ENCODE measurements at places on chromosomes 16 and 17. TPM values are rescaled to one million over a fixed set of nuclear protein-coding genes. Genes with fewer than 3 reads are reported as not detected.

Gene CLEC18B
- total RNA-seq, result not detected

- no peak for DNase-seq
These were observed 75.7 kb downstream of the CYTH1 start for GRCh38 chr17:78706271-78706915.

- no peak for DNase-seq
These were observed 73.8 kb upstream of the PLCG2 start for GRCh38 chr16:81705261-81705660.

DNA sequence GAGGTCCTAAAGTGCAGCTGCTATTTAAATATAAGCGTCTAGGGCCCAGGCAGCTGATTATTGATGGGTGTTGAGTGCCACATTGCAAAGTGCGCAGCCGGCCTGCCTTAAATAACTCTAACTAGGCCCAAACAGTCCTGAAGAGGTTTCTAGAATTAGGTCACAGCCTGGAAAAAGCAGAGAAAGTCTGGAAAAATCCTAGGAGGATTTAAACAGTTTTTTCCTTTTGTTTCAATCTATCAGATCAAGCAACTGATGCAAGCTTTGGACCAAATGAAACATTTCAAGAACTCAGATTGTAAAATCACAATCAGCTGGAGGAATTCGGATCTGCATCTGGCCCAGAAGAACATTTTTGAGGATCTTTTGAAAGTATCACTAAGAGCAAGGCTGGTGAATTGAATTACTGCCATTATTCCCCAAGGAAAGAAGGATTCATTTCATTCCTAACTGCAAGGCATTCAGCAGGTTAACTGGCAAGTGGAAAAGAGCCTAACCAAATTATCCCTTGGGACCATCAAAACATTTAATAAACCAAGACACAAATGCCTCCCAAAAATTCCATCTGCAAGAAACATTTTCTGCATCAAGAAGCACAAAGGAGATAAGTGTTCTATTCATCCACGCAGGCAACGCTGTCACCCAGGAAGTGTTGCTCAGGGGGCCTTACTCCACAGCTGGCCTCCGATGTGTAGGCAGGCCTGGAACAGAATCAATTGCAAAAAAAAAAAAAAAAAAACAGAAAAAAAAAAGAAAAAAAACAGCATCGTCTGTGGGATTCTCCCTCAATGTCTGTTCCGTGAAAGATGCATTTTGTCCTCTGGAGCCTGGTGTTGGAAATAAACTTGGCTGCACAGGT lies 46.1 kb downstream of the IRX3 start:
- no peak for DNase-seq

GRCh38 chr17:61235827-61236197 lies 163.8 kb upstream of the TBX2 start:
- DNase-seq, result no peak

- DNase-seq, result no peak
These were observed 308.4 kb downstream of the ABCC12 start for GRCh38 chr16:47847220-47847970.

DNA sequence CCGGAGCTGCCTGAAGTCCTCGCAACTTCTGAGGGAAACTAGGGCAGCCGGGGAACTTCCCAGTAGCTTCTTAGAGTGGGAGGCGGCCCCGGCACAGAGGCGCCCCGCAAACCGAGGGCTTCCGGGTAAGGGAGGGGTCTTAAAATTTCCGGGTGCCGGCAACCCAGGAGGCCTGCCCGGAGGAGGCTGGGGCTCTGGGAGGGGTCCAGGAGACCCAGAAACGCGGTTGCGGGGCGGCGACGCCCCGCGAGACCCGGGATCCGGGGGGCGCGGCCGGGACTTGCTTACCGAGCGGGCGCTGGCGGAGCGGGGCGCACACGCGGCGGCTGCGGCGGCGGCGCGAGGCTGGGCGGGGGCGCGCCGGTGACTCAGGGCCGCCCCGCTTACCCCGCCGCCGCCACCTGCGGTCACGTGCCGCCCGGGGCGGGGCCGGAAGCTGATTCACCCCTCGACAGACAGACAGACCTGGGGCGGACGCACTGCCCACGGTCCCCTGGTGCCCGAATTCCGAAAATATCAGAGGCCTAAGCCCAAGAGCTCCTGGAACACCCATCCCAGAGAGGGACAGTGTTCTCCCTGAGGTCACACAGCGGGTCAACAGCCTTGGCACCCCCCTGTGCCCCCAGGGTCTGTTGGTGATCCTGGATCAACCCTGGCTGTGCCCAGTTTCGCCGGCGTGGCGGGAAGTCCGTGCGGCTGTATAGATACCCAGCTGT lies at the start of gene FAM83G:
Gene FAM83G, minus strand, starts transcription at position 344 of the 716 bp plus-strand sequence. CDS start 723 bp downstream, outside the sequence.
- DNase-seq, result no peak

DNA sequence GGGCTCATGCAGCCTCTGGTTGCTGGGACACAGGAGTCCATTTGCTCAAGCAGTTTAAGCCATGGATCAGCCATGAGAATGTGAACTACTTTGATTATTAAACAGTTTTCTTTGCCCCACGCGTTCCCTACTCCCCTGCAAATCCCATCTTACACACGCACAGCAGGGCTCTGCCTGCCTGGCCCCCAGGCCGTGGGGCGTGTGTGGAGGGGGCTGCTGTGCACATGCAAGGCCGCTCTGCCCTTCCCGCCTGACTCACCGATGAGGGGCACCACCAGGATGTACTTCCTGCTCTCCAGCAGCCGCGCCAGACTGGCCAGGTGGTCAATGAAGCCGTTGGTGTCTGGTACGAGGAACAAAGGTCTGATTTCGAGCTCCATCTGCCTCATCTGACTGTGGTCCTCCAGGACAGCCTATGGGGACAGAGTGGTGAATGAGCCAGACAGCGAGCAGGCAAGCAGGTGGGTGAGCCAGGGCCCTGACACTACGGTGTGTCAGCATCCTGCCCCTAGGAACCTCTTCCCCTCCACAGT lies 13.7 kb downstream of the HIC1 start:
- no peak for DNase-seq

GRCh38 chr17:78399693-78400144 lies 21.3 kb downstream of the PGS1 start:
- no peak for DNase-seq

Gene HAPSTR1
- 94.9 TPM for total RNA-seq

Gene CCDC78
- 0.41 TPM for total RNA-seq

GRCh38 chr17:48148029-48148770 lies 40.6 kb downstream of the SNX11 start:
- DNase-seq, result no peak

DNA sequence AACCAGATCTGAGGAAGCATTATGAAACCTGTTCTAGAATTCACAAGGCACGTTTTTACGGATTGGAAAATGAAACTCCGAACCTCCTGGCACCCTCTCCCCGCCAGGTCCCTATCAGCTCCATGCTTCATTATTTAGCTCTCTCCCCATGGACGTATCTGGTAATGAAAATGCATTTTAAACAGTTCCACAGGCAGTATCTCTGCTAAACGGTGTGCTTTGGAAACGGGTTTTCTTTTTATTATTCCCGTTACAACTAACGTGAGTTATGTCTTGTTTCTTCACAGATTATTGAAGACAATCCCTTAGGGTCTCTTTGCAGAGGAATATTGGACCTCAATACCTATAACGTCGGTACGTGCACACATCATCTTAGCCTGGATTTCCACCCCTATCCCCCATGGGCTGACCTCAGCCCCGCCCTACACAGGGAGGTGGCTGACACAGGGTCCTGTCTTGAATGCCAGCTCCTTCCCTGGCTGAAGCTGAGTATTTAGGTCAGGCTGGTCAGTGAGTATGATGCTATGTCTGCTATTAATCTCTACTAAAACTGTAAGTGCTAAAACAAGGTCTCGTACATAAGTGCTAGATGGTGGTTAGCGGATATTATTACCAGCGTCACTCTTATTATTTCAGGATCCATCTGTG lies 82.9 kb downstream of the SDR42E1 start:
- DNase-seq, result no peak

GRCh38 chr17:35774499-35774898 lies 13.8 kb downstream of the C17orf50 start:
- DNase-seq, result no peak

GRCh38 chr16:57061084-57061905 lies 31.1 kb upstream of the CPNE2 start:
- no peak for DNase-seq

- no peak for DNase-seq
These were observed 35.2 kb downstream of the ZNF207 start for GRCh38 chr17:32385121-32385520.

DNA sequence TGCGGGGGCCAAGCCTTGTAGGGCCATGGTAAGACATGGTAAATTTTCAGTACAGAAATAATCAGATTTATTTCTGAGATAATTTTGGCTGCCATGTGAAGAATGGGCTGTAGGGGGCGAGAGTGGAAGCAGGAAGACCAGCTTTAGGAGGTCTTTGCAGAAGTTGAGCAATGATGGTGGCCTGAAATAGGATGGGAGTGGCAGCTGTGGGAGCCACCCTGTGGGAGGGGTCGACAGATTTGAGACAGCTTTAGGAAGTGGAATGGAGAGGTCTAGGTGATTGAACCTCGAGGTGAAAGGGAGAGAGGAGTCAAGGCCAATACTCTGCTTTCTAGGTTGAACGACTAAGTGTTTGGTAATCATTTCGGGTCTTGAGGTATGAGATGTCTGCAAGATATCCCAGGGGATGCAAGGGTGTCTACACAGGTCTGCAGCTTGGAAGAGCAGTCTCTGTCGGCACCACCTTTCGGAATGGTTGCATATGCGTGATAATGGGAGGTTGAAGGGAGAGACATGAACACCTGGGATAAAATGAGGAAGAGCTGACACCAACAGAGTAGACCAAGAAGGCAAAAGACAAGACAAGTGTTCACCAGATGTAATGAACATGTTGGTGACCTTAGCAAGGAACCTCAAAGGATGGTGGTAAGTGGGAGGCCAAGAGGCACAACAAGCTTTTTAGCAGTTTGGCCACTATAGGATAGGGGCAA lies 4.2 kb upstream of the ATXN7L3 start:
- DNase-seq, result no peak

Gene SHCBP1
- 2.6 TPM for total RNA-seq

DNA sequence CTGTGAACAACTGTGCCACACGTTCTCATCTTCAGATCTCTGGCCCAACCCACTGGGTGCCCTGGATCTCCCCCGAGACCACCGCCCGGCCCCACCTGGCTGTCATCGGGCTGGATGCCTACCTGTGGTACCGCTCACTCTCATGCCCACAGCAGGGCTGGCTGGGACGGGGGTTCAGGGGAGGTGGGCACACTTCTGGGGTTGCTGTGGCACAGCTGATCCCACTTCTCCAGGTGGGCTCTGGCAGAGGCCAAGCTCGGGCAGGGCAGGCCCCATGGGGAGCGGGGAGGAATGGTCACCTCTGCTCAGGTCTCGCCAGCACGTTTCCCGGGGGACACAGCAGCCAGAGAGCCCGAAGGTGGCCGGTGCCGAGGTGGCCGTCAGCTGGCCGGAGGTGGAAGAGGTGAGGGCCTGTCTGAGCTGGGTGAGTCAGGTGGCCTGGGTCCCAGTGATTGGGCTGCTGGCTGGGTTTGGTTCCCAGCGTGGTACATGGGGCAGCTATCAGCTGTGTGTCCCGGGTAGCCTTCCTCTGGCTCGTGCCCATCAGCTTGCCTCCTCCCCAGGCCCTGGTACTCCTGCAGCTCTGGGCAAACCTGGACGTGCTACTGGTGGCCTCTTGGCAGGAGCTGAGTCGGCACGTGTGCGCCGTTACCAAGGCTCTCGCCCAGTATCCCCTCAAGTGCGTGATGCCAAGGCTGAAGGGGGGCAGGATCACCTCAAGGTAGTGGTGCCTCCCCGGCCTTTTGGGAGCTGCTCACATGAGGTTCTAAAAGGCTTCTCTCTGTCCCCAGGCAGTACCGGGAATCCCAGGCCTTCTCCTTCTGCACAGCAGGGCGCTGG lies 2.3 kb upstream of the MRPS34 start:
- no peak for DNase-seq

DNA sequence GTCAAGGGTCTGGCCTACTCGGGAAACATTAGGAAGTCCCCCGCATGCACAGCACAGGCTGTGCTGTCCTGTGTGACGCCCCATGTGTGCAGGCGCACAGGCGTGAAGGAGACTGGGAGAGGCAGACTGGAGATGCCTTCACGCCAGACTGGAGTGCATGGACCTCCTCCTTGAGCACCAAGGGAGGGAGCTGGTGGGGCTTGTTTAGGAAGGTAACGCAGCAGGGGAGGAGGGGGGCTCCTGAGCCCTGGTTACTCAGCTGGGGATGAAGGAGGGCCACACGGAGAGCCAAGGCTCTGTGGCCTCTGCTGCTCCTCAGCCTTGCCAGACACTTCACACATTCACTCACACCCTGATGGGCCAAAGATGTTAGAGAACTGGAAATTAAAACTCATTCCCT lies 7.7 kb downstream of the HSDL1 start:
- no peak for DNase-seq

GRCh38 chr17:29686993-29687590 lies 64.4 kb upstream of the CORO6 start:
- DNase-seq, result no peak

GRCh38 chr16:55379876-55380390 lies 55.9 kb downstream of the IRX6 start:
- no peak for DNase-seq

Gene SCGB1C2
- not detected for total RNA-seq

DNA sequence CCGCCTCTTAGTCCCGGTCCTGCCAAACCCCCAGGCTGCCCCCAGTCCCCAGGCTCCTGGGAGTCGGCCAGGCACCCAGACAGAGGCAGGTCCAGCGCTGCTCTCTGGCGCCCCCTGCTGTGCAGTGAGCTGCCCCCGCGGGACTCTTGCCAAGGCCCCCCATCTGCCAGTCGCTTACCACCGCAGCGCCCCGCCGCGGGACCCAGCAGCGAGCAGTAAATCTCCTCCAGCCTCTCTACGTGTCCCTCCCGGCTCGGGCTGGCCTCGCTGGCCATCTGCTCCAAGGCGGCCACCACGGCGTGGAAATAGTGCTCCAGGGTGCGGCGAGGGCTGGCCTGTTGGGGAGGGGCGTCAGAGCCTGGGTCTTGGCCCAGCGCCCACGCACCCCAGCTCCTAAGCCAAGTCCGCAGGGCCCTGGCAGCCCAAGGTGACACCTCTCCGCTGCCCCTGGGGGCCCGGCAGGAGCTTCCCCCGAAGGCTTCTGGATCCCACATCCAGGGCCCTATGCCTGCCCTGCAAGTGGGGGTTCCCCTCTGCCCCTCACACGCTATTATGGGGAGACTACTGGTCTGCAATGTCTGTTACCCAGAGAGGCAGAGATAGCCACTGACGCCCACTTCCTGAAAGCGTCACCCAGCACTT lies 33.7 kb upstream of the MFSD6L start:
- no peak for DNase-seq

DNA sequence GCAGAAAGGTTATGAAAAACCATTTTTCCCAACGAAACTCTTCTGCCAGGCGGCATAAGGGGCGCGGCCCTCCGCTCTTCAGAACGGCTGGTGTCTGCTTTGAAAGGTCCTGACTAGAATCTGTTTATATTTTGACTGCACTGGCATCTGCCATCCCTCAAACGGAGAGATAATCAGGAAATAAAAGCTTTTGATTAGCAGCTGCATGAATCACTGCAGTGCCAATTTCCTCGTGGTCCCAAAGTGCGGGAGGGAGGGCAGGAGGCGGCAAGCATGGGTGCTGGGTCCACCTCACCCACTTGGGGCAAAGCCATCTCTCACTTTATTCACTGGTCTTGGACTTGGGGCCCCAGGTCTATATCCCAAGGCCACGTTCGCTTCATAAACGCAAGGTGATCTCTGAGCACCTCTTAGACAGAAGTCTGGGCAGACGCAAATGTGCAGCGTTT lies 49.7 kb downstream of the TBC1D16 start:
- DNase-seq, result no peak

All from glomerular endothelial cell (primary cell).